Femur (tissue), 1 donor: ENCODE measurements at places on chromosomes 12 and 14.

GRCh38 chr12:57522887-57523705 is 472 bp downstream of the MBD6 start:
- DNase-seq: peak; percentile 87

DNA sequence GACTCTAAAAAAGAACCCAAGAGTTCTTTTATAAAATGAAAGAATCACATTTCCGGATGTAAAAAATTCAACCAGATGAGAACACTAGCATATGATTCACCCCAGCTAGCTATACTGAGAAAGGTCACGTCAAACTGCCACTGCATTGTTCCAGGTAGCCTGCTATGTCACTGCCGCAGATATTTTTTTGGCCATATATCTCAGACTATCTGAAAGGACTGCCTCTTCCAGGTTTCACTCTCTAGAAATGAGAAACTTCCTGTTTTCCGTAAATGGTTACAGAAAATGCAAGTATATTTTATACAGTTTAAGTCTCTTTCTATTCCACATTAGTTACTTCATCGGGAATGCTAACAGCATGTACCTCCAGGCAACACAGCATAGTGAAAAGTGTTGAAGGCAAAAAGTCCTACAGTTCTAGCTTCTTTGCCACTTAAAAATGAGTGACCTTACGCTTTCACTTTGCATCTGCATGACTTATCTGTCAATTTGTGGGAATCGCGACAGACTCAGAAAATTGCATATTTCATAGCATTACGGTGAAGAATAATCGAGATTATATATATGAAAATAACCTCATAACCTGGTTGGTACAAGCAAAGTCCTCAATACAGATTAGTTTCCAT is 105.2 kb downstream of the MED13L start:
- DNase-seq: no peak

GRCh38 chr12:94012071-94012470 is 136.3 kb upstream of the PLXNC1 start:
- no peak for DNase-seq

- DNase-seq: no peak
These were observed 16.3 kb downstream of the SERPINA1 start for GRCh38 chr14:94372021-94372605.

- DNase-seq: no peak
These were observed 18.4 kb upstream of the MEG3 start for GRCh38 chr14:100807496-100807895.

DNA sequence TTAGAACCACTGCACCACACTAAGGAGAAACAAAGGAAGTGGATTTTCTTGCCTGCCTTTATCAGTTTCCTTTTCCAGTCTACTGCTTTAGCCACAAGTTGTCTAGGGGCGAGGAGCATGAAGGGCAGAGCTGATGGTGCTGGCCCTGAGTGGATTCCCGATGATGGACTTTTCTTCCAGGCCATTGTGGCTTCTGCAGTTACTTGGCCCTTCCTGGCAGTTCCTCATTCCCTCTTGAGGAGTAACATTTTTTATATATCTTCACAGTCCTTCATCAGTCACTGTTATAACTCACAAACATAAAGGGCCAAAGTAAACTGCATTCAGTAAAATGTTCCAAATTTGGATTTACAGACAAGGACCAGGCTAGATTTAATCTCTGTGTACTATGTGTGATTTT is 61.2 kb upstream of the SRSF5 start:
- DNase-seq: no peak

- DNase-seq: peak; percentile 65
These were observed 11.6 kb downstream of the WNT5B start for GRCh38 chr12:1640328-1641234.

GRCh38 chr12:85138833-85139232 is 102.7 kb downstream of the LRRIQ1 start:
- DNase-seq: no peak

DNA sequence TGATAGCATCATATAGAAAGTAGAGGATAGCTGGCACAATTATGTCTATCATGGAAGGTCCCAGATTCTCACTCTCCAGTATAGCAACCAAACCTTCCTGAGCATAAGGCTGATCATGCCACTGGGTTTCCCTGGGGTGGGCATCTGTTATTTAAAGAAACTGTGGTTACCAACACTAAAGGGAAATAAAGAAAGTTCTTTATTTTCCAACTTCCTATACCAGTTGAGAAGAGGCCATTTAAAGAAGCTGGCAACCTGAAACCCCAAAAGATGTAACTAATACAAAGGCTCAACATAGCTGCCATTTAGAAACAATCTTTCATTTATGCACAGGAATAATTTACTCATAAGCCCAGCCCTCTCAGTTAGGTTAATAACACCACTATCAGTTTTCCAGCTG is 3.1 kb downstream of the BCAT1 start:
- no peak for DNase-seq

DNA sequence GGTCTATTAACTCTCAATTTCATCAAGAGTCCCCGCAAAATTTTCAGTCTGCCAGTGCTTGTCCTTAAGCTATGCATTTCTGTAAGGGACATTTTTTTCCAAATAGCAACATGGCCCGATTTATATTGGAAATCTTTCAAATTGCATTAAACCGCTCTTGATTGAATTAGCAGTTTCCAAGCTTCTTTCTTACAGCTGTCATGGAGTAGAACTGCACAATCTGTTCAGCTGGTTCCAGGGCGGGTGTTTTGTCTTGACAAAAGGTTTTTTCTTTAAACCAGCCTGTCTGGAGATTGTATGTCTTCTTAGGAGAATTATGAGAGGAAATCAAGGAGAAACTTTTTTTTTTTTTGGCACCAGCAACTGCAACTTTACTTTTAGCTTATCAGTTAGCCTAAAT is 185.8 kb downstream of the ALG10B start:
- no peak for DNase-seq

DNA sequence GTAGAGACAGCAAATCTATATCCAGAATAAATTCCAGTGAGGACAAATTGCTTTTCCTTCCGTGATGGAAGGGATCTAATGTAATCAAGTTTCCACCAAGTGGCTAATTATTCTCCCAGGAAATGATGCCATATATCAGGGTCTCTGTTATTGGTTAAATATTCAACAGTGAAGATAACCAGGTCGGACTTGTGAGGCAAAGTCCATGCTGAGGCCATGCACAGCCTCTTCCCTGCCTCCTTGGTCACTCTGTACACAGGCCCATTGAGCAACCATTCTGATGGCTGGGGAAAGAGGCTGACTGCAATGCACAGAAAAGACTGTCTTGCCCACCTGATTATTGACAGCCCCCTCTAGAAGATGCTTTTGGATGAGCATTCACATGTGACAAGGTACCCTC is 90.1 kb downstream of the TNFAIP2 start:
- no peak for DNase-seq

GRCh38 chr14:56650979-56651378 is 71.4 kb downstream of the TMEM260 start:
- no peak for DNase-seq

- DNase-seq: no peak
These were observed 167.7 kb downstream of the CALM1 start for GRCh38 chr14:90564496-90564895.

DNA sequence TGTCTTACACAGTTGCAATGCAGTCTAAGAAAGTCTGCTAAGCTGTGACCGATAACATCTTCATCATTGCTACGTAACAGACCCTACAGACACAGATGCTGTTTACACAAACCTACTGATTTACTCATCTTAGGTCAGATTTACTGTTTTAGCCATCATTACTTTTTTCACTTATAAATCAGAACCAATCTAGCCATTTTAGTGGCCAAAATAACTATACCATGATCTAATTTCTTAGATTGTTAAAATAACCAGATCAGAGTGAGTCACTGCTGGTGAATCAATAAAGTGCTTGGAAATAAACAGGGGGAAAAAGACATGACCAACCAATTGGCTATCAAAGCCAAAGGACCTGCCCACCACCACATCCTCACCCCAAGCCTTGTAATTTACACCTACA is 57.0 kb upstream of the FOXN3 start:
- no peak for DNase-seq

- no peak for DNase-seq
These were observed 49.9 kb downstream of the FUT8 start for GRCh38 chr14:65462411-65462810.

DNA sequence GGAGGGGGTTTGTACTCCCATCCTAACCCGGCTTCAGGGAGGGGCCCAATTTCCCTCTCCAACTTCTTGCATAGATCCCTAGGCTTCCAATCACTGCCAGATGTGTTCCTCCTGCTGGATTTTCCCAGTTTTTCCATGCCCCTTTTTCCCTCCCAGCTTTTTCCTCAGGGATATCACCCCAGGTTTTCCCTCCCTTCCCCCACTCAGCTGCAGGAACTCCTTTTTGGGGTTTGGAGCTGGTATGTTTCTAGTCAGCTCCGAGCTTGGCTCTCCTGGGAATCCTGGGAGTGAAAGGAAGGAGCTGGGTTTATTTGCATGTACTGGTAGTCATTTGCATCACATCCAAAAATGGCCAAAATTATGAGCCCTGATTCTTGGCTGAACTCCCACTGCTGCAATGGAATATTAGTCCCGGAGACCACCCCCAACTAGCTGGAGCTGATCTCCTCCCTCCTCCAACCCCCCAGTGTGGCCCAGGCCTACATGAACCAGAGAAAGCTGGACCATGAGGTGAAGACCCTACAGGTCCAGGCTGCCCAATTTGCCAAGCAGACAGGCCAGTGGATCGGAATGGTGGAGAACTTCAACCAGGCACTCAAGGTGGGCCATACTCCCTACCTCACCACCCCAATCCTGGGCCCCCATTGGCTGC is 1.4 kb upstream of the RDH5 start:
- DNase-seq: peak; percentile 67

DNA sequence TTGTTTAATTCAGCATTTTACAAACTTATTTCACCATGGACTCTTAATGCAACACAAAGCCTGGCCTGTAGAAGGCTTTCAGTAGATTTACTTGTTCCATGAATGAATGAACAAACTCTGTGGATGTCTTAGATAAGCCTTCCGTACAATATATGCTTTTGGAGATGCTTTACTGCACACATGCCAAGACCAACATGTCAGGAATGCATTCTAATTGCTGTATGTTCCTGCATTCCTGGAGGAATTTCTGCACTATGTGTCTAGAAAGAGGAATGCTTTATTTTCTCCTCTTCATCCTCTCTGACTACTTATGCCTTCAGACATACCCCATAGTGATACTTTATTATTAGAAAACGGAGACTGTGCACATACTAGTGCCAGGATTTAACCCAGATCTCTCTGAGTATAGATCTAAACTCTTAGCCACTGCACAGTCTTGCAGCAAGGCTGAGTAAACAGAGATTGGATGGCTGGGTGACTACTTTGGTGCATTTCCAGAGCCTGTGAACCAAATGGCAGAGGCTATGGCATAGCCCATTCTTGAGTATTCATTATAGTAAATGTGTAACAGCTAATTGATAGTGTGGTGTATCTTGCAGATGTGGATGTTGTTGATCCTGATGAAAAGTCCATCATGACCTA is 108.2 kb downstream of the SYNE2 start:
- DNase-seq: no peak

GRCh38 chr12:102633981-102634605 is 153.7 kb upstream of the IGF1 start:
- no peak for DNase-seq

GRCh38 chr12:113239811-113240331 is 18.6 kb downstream of the TPCN1 start:
- DNase-seq: peak; percentile 77

DNA sequence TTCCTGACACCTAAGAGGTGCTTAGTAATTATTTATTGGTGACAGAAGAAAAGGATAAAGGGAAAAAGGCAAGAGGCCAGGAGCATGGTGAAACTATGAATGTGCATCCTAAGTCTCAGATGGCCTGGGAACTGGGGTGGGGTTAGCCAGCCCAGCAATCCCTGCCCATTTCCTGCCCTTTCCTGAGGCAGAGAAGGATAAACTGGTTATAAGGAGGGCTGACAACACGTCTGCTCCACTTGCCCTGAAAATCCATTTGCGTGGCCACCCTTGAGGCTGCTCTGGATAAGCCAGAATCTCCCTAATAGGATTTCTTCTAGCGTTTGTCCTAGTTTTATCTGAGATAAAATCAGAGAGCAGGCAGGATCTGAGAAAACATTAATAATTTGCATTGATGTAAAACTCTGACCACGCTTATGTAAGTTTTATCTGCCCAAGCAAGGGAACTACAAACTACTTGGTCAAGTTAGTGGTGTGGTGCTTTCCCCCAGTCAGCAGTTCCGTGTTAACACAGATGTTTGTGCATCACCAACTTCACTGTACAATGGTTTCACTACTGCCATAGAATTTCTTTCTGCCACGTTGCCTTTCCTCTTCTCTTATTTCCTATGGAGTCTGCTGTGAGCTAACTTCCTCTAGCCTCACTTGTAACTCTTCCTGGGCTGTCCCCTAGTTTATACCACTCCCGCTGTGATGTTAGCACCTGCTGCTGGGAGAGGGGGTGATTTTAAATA is 392.7 kb downstream of the RPS29 start:
- DNase-seq: no peak

DNA sequence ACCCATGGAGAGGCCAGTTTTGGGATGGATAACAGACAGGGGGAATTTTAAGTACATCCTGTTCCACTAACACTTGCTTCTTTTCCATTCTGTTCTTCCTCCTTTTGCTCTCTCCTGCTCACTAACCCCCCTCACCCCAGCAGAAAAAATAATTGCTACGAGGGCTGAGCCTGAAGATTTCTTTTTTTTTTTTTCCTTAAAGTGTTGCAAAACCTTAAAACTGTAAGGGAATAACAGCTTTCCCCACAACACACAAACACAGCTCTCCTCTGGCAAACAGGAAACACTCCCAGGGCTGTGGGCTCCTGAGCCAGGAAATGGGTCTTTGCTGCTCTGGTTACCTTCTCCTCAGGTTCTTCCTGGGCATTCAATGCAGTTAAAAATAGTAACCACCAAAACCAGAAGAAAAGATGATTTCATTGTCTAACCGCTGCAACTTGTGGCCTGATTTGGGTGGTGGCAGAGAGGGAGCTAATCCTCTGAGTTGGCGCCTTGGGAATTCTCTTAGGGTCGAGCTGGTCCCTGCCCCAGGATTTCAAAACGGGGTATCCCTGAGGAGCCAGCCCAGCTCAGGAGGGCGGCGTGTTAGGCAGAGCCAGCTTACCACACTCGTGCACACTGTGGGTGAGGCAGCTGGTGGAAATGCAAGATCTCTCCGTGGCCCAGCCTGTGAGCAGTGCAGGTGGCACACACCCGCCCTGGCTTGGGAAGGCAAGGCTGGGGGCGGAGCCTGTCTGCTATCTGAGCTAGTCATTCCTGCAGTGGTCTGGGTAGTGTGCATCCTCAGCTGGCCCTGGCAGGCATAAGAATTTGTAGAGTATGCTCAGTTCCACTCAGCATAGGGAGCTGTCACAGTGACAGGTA is 17.1 kb upstream of the EMP1 start:
- DNase-seq: peak; percentile 77

DNA sequence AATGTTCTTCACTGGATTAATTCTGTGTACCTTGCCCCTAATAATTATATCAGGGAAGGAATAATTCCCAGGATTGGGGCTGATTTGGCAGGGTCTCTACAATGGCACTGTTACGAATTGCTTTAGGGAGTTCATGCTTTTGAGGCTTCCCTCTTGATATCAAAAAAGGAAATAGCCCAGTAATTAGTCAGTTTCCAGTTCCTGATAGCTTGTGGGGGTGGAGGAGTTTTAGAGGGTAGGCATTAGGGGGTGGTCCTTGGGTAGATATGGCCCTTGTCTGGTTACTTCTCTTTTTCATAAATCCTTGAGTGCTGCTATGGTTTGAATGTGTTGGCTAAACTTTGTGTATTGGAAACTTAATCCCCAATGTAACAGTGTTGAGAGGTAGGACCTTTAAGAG is 6.1 kb upstream of the SRSF5 start:
- no peak for DNase-seq
